Effector memory CD8-positive, alpha-beta T cell (primary cell): ENCODE measurements at places on chromosomes 16 and 17.

DNA sequence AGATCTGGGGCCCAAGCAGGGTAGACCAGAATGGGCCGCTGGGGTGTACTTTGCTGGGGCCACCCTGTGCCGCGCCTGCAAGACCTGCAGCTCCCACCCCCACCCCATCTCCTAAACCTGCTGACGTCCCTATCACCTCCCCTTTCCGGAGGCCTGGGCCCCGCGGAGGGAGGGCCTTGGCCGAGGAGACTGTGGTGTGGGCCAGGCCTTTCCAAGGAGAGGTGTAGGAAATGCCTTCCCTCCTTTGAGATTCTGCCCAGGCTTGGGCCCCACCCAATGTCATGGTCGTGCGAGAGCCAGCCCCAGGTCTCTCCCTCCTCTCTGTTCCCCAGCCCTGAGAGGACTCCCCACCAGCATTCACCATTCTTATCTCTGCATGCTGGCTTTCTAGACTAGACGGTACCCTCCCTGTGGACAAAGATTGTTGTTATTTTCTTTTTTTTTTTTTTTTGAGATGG is 3.9 kb upstream of the WFIKKN2 start:
- peaks cover 39% of the 10 kb centered on the region for H3K27me3 ChIP-seq
- H3K4me3 ChIP-seq, result no peak overlapping the region
- peaks cover 4% of the 10 kb centered on the region for H3K36me3 ChIP-seq
- DNase-seq, result no peak
- no peaks in the 10 kb centered on the region for H3K4me1 ChIP-seq

- H3K4me1 ChIP-seq, result peaks cover 13% of the 10 kb centered on the region
- no peak for DNase-seq
- no peak overlapping the region for H3K4me3 ChIP-seq
- peaks cover 10% of the 10 kb centered on the region for H3K36me3 ChIP-seq
These were observed 3.5 kb upstream of the EZH1 start for GRCh38 chr17:42748202-42748907.

- peak overlapping the region; percentile 62 for H3K4me3 ChIP-seq
- no peak for DNase-seq
- H3K4me1 ChIP-seq, result peaks cover 15% of the 10 kb centered on the region
- H3K27me3 ChIP-seq, result peaks cover 69% of the 10 kb centered on the region
These were observed 1.6 kb downstream of the IRX3 start for GRCh38 chr16:54284931-54285413.

GRCh38 chr17:31462261-31462660 is 70.8 kb downstream of the RAB11FIP4 start:
- no peak overlapping the region for H3K4me3 ChIP-seq
- no peak for DNase-seq
- H3K27me3 ChIP-seq, result no peaks in the 10 kb centered on the region
- no peaks in the 10 kb centered on the region for H3K36me3 ChIP-seq
- peak overlapping the region; percentile 35 for H3K27ac ChIP-seq

DNA sequence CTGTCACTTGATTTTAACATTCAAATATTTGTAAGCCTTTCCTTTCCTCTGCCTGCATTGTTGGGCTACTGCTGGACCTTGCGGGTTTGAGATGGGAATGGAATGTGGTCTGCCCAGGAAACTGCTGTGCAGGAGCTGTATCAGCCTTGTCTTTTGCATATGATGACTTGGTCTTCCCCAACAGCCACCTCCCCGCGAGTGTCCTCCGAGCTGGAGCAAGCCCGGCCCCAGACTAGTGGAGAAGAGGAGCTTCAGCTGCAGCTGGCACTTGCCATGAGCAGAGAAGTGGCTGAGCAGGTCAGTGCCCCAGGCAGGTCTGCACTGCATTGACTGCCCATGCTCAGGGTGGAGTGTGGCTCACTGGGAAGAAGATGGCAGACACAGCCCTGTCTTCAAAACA is 52.8 kb downstream of the B9D1 start:
- H3K27me3 ChIP-seq, result no peaks in the 10 kb centered on the region
- no peak overlapping the region for H3K27ac ChIP-seq
- no peak for DNase-seq
- H3K4me3 ChIP-seq, result no peak overlapping the region
- peaks cover 12% of the 10 kb centered on the region for H3K4me1 ChIP-seq
- no peaks in the 10 kb centered on the region for H3K36me3 ChIP-seq
